ENCODE measurements at places on chromosomes 7 and 10.

DNA sequence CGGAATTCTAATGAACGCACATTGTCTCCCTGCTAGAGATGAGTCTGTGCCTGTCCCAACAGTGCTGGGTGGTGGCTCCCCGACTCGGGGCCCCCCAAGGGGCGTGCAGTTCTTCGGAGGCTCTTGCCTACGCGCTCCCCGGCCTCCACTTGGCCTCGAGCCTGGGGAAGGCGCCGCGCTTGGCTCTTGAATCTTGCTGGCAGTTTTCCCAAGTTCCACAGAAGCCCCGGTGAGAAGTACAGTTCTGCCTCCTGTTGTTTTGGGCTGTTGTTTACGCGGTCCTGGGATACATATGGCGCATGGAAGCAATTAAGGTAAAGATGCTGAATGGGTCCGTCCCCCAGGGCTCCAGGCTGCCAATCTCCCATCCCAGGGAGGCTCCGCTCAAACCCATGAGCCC, 32.6 kb upstream of the UNCX start:
- DNase-seq: no peak

DNA sequence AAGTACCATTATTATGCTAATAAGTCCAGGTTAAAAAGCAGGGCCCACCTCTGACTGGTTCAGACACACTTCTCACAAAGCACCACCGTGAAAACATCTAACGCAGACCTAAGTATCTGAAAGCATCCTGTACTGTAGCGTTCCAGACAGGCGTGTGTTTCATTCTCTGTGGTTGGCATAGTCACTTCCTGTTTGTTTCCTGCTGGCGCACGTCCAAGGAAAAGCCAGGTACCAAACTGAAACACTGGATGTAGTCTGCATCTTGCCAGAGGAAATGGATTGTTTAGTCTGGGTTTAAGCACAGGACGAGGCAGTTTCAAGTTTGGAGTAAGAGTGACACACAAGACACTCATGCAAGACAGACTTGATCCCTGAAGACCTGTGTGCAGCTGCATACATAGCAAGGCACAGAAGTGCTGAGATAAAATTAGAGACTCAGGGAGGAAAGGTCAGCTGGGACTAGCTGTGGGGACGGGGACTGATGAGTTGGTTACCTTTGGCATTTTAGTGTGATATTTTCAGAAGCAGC, 23.3 kb downstream of the BPGM start:
- DNase-seq: peak; percentile 41

- DNase-seq: no peak
Measured at GRCh38 chr10:69842882-69843281, 41.2 kb downstream of the COL13A1 start.

DNA sequence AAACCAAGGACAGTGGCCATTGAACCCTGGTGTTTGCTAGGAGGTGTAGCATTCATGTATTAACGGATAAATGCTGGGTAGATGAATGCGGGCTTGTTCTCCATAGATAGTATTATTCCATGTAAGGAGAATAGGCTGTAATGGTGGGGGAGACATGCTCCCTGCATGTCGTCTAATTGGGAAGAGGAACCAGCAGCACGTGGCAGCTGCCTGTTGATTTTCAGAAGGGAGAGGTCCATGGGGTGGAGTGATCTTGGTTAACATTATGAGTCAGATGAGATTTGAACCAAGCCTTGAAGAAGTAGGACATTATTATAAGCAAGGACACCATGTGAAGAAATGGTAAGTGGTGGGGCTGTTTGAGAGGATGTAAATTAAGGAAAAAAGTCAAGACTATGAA, 112.5 kb downstream of the WNT2 start:
- DNase-seq: no peak
